ENCODE measurements at places on chromosomes 4 and X.

- no peak for DNase-seq
These were observed 109.1 kb downstream of the TASL start for GRCh38 chrX:30468471-30468870.

DNA sequence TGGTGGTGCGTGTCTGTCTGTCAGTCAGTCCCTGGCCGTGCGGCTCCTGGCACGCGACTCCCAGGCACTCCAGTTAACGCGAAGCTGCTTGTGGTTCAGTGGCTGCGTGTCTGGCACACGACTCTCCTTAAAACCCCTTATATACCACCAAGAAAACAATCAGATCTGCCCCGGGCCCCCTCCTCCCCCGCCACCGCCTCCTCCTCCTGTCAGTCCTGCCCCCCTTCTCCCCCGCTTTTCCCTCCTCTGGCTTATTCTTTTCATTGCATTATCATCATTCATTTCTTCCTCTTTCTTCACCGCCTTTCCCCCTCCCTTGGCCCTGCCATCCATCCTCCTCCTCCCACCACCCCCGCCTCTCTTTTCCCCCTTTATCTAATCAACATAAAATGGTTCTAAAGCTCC is at the start of gene NEUROG2:
Gene NEUROG2 (minus strand): TSS at position 115 of the 405 bp plus-strand sequence. CDS start 705 bp downstream, outside the sequence.
- DNase-seq = no peak

DNA sequence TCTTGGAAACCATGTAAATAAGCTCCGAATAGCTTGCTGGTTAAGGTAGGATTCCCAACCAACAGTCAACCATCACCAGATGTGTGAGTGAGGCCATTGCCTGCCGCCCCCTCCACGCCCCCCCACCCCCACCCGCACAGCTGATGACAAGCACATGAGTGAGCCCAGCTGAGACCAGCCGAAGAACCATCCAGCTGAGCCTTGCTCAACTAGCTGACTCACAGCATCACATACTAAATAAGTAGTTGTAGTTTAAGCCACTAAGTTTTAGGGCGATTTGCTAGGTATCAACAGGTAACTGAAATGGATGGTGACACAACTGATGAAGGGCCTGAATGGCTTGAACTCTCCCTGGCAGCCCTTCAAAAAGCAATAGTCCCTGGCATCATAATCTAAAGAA is 1.6 kb upstream of the CCDC149 start:
- no peak for DNase-seq

DNA sequence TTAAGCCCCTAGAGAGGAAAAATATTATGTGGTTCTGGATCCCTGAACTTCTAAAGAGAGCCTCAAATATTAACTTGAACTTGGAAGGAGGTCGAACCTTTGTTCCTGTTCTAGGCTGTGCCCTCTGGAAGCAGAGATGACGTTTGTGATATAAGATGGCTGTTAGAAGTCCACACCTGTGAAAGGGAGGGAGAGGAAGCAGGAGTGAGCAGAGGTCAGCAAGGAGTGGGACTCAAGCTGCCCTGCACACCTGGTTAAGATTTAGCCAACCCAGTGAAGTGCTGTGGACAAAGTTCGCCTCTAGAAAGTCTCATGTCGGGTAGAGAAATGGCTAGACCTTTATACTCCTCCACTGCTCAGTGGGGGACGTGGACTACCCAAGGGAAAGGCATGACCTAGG is 566.2 kb downstream of the MID1IP1 start:
- no peak for DNase-seq

GRCh38 chr4:185341841-185342240 is 53.9 kb downstream of the LRP2BP start:
- DNase-seq = no peak
